ENCODE measurements at places on chromosomes 12 and 14. TPM values are rescaled to one million over a fixed set of nuclear protein-coding genes. Genes with fewer than 3 reads are reported as not detected.

DNA sequence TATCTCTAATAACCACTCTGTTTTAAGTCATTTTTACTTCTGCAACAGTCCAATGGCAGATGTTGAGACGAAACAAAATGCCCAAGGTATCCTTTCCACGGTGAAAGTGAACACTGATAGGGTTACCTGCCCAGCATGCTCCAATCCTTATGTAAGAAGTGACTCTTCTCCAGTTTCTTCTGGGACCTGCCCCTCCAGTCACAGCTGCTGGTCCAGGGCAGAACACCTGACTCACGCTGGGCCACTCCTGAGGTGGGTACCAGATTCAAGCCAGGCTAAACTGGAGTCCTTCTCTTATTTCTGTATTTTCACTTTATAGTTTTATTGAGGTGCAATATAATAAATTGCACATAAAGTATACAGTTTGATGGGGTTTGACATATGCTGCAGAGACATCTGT is 16.7 kb downstream of the NT5DC3 start:
- H3K4me1 ChIP-seq = peaks cover 3% of the 10 kb centered on the region
- no peaks in the 10 kb centered on the region for H3K36me3 ChIP-seq
- DNase-seq = no peak
- H3K27ac ChIP-seq = no peak overlapping the region

- H3K27ac ChIP-seq = no peak overlapping the region
- DNase-seq = no peak
- H3K4me3 ChIP-seq = no peak overlapping the region
- H3K27me3 ChIP-seq = no peaks in the 10 kb centered on the region
- no peaks in the 10 kb centered on the region for H3K36me3 ChIP-seq
Measured at GRCh38 chr14:59060841-59061240, 127.6 kb upstream of the DAAM1 start.

DNA sequence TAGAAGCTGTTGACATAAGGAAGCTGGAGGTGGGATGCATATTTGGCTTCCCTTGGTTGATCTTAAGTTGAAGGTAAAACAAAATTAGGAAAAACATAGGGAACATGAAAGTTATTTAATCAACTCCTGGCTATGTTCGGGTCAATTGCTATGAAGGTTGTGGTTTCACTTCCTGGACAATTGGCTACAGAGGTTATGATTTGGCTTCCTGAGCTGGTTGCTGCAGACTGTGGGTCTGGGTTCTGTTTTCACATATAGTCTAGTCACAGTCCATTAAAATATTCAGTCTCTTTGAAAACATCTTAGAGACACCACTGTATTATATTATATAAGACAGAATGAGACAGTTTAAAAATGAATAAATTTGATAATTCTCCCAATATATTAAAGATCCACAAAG is 895.2 kb upstream of the USP15 start:
- no peak overlapping the region for H3K4me3 ChIP-seq
- no peaks in the 10 kb centered on the region for H3K27me3 ChIP-seq
- no peak overlapping the region for H3K27ac ChIP-seq
- H3K36me3 ChIP-seq = no peaks in the 10 kb centered on the region
- H3K4me1 ChIP-seq = no peaks in the 10 kb centered on the region
- DNase-seq = no peak

DNA sequence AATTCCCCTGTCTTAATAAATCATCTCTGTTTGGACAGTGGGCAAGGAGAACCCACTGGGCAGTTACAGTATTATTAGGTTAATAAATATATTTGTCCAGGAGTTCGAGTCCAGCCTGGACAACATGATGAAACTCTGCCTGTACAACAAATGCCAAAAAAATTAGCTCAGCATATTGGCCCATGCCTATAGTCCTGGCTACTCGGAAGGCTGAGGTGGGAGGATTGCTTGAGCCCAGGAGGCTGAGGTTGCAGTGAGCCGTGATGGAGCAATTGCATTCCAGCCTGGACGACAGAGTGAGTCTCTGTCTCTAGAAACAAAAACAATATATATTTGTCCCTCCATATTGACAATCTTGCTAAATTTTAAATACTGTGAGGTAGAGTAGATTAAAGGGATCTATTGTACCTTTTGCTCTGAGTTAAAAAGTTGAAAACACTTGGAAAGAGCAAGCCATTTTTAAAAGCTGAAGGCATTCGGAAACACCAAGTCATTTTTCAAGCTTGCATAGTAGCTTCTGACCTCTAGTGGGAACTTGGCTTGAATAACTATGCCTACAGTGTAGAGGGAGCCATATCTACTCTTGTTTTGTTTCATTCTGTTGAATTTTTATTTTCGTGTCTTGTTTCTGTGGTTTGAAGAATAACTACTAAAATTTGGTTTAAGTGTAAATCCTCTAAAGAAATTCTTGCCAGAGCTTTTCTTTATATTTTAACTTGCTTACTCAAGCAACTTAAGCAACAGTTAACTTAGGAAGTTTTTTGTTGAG is 14.6 kb upstream of the EEA1 start:
- H3K36me3 ChIP-seq = no peaks in the 10 kb centered on the region
- no peak overlapping the region for H3K27ac ChIP-seq
- no peak overlapping the region for H3K4me3 ChIP-seq
- no peaks in the 10 kb centered on the region for H3K4me1 ChIP-seq
- no peak for DNase-seq

DNA sequence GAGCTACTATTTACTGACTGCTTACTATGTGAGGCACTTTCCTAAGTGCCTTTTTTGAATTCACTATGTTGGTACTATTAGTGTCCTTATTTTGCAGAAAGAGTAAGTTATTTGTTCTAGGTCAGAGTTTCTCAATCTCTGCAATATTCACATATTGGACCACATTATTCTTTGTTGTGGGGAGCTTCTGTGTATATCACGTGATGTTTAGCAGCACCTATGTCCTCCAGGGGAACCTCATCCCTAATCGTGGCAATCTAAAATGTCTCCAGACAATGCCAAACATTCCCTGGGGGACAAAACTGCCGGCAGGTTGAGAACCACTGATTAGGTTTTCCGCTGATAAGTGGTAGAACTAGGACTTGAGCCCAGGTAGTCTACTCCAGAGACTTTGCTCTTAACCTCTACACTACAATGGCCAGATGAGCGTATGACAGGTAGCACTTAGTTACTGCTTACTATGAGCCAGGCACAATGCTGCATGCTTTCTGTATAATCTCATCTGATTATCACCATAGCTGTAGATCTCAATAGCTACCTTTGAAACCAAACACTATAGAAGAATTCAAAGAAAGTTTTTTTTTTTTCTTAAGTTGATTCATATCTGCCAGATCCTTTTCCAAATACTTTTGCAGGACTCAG is 38.9 kb downstream of the NELL2 start:
- no peak overlapping the region for H3K4me3 ChIP-seq
- no peaks in the 10 kb centered on the region for H3K27me3 ChIP-seq
- H3K36me3 ChIP-seq = no peaks in the 10 kb centered on the region
- no peak for DNase-seq
- H3K4me1 ChIP-seq = peaks cover 24% of the 10 kb centered on the region

- H3K36me3 ChIP-seq = no peaks in the 10 kb centered on the region
- H3K4me1 ChIP-seq = no peaks in the 10 kb centered on the region
- H3K4me3 ChIP-seq = no peak overlapping the region
- no peaks in the 10 kb centered on the region for H3K27me3 ChIP-seq
- H3K27ac ChIP-seq = no peak overlapping the region
Measured at GRCh38 chr12:9943240-9943639, 11.1 kb upstream of the CLEC2A start.

DNA sequence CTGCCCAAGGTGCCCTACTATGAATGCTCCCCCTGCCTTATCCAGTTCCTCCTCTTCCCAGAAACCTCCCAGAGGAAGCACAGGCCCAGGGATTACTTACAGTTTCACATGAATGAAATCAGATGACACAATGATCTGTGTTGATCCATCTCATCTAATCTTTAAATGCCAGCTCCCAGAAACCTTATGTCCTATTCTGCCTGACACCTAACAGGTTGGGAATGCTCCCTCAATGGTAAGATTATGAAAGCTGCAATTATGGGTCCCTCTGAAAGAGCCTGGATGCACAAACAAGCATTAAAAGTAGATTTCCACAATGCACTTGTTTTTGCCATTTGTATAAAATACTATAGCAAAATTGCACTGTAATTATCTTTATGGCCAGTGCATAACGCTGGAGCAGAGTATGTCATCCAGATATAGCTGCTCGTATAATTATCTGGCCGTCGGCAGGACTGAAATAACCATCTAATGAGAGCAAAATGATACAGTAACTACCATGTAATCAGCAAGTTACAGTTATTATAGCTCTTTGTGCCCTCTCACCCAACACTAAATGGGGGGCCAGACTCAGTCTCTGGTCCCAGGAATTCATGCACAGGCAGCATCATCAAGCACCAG is 4.4 kb upstream of the ZBTB39 start:
- no peaks in the 10 kb centered on the region for H3K36me3 ChIP-seq
- H3K27ac ChIP-seq = no peak overlapping the region
- no peak for DNase-seq

- DNase-seq = no peak
- H3K27me3 ChIP-seq = no peaks in the 10 kb centered on the region
- no peak overlapping the region for H3K4me3 ChIP-seq
- H3K27ac ChIP-seq = no peak overlapping the region
Measured at GRCh38 chr12:126663304-126664094, 1598.3 kb downstream of the AACS start.

DNA sequence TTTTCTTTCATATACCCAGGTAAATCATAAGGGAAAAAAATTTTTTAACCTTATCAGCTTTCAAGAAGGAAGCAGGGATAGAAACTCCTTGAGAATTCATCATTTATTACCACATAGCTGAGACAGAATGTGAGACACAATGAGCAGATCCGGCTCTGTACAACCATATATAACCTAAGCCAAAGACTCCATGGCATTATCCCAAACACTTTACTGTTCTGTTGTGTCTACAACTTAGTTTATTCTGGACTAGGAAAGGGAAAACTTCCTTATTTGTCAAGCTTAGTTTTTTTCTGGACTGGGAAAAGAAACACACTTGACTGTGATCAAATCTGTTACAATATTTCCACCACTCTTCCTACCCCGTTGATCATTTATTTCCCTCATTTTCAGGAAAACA is 38.3 kb upstream of the CATSPERB start:
- DNase-seq = no peak
- no peaks in the 10 kb centered on the region for H3K4me1 ChIP-seq
- H3K36me3 ChIP-seq = no peaks in the 10 kb centered on the region
- no peaks in the 10 kb centered on the region for H3K27me3 ChIP-seq
- H3K27ac ChIP-seq = no peak overlapping the region

- H3K4me1 ChIP-seq = no peaks in the 10 kb centered on the region
- no peaks in the 10 kb centered on the region for H3K36me3 ChIP-seq
- no peak for DNase-seq
Measured at GRCh38 chr12:71958993-71959578, 20.4 kb downstream of the TPH2 start.

DNA sequence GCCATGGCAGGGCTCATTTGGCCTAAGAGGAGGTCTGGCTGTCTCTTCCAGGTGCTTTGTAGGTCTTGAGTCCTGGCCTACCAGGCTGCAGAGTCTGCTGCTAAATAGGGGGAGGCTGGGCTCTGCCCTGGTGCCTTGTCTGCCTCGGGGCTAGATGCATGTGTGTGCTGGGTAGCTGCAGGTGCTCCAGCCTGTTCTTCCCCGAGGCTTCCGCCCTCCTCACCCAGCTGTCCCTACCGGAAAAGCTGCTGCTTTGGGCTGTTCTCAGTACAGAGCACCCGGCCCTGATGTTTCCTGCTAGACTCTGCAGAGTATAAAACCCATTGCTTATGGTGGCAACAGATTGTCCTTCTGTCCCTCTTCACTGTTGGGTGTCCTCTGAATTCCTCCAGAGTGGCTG is 37.7 kb downstream of the RAB35 start:
- no peaks in the 10 kb centered on the region for H3K36me3 ChIP-seq
- peak overlapping the region; percentile 78 for H3K27ac ChIP-seq
- peaks cover 24% of the 10 kb centered on the region for H3K4me1 ChIP-seq
- no peak overlapping the region for H3K4me3 ChIP-seq
- DNase-seq = no peak
- H3K27me3 ChIP-seq = no peaks in the 10 kb centered on the region

- H3K27ac ChIP-seq = no peak overlapping the region
- peaks cover 6% of the 10 kb centered on the region for H3K36me3 ChIP-seq
- no peak overlapping the region for H3K4me3 ChIP-seq
- no peaks in the 10 kb centered on the region for H3K27me3 ChIP-seq
- H3K4me1 ChIP-seq = peaks cover 39% of the 10 kb centered on the region
Measured at GRCh38 chr12:27537855-27538675, 14.1 kb downstream of the PPFIBP1 start.

GRCh38 chr14:63542231-63542999 is 762 bp downstream of the PPP2R5E start:
- peak overlapping the region; percentile 99 for H3K4me3 ChIP-seq
- peaks cover 24% of the 10 kb centered on the region for H3K36me3 ChIP-seq
- no peaks in the 10 kb centered on the region for H3K27me3 ChIP-seq
- H3K4me1 ChIP-seq = peaks cover 23% of the 10 kb centered on the region
- peak; percentile 83 for DNase-seq

MYF5 gene
- not detected for total RNA-seq

SOAT2 gene
- total RNA-seq = not detected

HCAR2 gene
- total RNA-seq = 13.8 TPM

P2RX2 gene
- not detected for total RNA-seq

LRFN5 gene
- total RNA-seq = 0.44 TPM

SLC7A7 gene
- 3.8 TPM for total RNA-seq

HOXC12 gene
- total RNA-seq = 5.4 TPM

AICDA gene
- not detected for total RNA-seq

RNASE3 gene
- total RNA-seq = not detected

LRRC10 gene
- not detected for total RNA-seq

B3GNT4 gene
- 3.3 TPM for total RNA-seq

Data from suprapubic skin (tissue), 4 donors.